Activated naive CD8-positive, alpha-beta T cell treated with anti-CD3 and anti-CD28 coated beads, Interleukin-2, amount 50 U/mL, for 16 hours (primary cell): ENCODE measurements at places on chromosomes 16 and 17.

- DNase-seq: no peak
These were observed 23.3 kb upstream of the MAF start for GRCh38 chr16:79623824-79624223.

GRCh38 chr17:79722787-79723186 is 8.0 kb upstream of the ENPP7 start:
- no peak for DNase-seq

GRCh38 chr17:65220732-65221131 is 83.6 kb downstream of the RGS9 start:
- no peak for DNase-seq

- DNase-seq: no peak
These were observed 11.0 kb downstream of the BRCA1 start for GRCh38 chr17:43114151-43114552.

DNA sequence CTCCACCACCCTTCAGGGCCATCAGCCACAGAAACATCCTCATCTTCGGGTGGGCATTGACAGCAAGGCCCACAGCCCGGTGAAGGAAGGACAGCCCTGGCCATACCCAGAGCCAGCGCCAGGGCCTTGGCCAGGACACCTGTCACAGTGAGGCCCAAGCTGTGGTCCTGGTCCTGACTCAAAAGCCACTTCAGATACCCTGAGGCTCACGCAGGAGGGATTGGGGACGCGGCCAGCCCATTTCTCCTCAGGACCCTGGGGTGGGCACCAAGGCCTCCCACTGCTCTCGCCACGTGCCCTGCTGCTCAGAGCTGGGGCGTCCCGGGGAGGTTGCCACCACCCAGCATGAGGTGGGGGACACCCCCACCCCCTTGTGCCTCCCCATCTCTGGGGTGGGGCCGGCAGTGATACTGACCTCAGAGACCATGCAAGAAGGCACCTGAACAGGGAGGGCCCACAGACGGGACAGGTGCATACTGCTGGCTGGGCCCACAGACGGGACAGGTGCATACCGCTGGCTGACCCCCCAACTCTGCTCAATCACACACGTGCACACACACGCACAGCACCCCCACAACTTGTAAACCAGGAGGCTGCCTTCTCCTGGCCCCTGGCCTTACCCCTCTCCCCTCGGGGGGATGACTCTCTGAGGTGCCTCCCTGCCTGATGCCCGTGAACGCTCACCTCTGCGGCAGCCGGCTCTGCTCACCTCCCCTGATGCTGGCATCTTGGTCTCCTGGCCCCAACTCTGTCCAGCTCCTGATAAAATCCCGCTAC is 14.2 kb downstream of the SLC7A5 start:
- DNase-seq: no peak

GRCh38 chr16:16828913-16829398 is 450.0 kb downstream of the NPIPA7 start:
- no peak for DNase-seq

DNA sequence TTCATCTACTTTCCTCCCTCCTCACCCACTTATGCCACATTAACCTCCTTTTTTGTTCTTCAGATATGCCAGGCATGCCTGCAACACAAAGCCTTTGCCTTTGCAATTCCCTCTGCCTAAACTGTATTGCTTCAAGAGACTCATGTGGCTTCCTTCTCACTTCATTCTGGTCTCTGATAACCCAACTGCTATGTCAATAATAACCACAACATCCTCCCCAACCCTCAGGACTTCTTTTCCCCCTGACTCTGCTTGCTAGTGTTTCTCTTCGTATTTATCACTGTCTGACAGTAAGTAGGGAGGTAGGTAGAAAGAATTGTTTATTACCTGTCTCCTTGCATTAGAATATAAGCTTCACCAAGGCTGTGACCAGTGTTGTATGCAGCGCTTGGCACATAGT is 22.4 kb downstream of the RBL2 start:
- DNase-seq: no peak

DNA sequence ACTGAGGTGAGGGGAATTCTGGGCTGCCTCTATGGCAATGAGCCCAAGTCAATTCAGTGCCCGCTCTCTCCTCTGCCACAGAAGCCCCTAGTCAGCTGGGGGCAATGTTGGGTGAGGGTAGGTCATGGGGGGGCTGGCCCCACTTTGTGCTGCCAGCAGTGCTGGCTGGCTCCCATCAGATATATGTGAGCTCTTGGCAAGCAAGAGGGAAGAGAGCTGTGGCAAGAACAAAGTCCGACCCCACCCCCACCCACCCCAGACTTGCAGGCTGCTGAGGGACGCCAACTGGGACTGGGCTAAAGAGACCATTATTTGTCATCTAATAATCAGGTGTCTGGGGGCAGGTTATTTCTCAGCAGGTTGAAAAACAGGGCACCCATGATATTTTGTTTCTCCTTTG is 89.4 kb downstream of the YPEL2 start:
- no peak for DNase-seq

DNA sequence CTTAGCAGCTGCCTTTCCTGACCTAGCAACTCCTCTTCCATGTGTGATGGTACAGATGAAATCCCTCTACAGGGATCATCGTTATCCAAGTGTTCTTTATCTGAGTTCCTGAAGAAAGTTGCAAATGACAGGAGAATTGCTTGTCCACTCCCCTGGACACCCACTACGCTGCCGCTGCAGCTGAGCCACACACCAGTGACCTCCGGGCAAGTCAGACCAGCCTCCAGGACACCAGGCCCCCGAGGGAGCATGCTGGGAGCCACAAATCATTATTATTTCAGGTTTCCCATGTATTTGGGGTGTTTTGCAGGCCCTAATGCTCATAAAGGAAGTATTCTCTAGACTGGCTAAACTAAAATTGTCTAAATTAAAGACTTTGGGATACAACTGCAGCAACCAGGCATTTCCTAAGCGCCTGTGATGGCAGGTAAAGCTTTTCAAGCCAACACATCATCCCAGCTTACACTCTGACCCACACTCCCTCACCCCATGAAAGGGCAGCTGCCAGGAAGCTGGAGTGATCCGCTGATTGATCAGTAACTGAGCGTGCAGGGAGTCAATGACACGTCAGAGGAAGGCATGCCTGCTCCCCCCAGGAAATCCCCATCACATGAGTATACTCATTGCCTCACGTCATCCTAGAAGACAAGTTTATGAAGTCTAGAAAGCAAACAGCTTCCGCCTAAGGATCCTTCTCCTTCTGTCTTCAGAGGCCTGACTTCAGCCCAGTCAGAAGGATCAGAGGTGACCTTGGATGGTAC is 14.4 kb downstream of the FA2H start:
- DNase-seq: no peak

- no peak for DNase-seq
These were observed 33.1 kb upstream of the PHB1 start for GRCh38 chr17:49447628-49448302.

DNA sequence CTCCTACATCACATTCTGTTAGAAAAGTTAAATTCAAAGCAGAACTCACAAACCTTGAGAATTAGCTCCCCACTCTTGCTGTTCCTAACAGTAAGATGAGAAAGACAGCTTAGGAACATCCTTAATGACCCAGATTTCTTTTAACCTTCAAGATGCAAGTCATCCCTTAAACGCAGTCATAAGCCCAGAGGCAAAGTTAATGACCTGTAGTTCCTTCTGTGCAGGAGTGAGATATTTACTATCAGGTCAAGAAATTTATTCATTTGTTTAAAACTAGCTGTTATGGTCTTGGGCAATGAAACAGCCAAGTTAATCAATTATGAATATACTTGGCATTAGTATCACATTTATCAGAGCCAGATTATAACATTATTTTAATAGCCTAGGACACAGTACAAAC is 37.1 kb downstream of the NXPH3 start:
- DNase-seq: no peak

- DNase-seq: no peak
These were observed 193.4 kb downstream of the FOXL1 start for GRCh38 chr16:86771506-86772460.

- DNase-seq: no peak
These were observed 5.6 kb upstream of the RBL2 start for GRCh38 chr16:53428681-53429080.

GRCh38 chr17:40260528-40260927 is 27.2 kb upstream of the CDC6 start:
- DNase-seq: no peak

- no peak for DNase-seq
These were observed 2.0 kb upstream of the SCN4A start for GRCh38 chr17:63974594-63975192.

- DNase-seq: no peak
These were observed 59.7 kb downstream of the HLF start for GRCh38 chr17:55324296-55324978.

- DNase-seq: no peak
These were observed 451.1 kb downstream of the HS3ST3B1 start for GRCh38 chr17:14752011-14752410.

DNA sequence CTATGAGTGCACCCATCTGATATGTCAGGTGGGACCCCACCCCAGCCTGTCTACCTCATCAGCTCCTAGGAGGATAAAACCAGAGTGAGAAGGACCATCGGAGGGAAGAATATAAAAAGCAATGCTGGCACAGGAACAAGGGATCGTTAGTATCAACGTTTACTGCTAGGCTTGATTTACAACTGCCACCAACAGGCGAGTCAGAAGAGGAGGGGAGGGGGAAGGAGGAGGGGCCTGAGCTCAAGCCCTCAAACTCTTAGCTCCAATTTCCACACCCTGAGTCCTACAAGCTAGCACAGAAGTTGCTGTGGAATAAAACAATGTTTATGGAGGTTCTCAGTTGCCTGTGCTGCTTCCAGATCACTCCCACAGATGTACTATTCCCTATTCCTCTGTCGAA is 234.5 kb downstream of the C16orf78 start:
- no peak for DNase-seq
